ENCODE measurements at places on chromosomes 5 and 9.
A peak's percentile ranks its signal among the peaks of the same experiment; 100 is the strongest.

DNA sequence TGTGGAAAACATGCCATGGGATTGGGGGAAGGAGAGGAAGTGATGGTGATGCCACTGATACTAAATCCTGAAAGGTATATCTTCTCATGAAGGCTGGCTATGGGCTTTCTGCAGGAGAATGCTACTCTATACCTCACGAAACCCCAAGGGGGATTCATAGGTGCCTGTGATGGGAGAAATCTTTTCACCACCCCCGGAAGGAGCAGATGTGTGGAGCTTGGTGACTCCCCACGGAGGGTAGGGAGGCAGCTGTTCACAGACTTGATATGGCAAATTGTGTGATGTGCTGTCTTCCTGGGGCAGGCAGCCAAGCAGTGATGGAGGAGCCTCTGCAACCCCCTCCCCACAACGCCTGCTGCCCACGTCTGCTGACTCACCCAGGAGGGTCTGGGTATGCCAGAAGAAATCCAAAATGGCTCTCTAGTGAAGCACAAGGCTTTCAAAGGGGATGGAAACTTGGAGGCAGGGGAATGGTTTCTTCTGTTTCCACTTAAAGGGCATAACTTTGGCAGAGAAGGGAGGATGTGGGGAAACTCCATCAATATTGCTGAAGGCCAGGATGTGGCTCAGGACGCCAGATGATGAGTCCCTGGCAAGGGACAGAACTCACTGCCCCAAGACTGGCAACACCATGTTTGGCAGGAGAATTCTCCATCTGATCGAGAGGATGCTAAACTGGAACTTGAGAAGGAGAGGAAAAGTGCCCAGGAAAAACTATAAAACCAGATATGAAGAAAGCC, 188.3 kb downstream of the GABBR2 start:
- peak; percentile 97 for DNase-seq

DNA sequence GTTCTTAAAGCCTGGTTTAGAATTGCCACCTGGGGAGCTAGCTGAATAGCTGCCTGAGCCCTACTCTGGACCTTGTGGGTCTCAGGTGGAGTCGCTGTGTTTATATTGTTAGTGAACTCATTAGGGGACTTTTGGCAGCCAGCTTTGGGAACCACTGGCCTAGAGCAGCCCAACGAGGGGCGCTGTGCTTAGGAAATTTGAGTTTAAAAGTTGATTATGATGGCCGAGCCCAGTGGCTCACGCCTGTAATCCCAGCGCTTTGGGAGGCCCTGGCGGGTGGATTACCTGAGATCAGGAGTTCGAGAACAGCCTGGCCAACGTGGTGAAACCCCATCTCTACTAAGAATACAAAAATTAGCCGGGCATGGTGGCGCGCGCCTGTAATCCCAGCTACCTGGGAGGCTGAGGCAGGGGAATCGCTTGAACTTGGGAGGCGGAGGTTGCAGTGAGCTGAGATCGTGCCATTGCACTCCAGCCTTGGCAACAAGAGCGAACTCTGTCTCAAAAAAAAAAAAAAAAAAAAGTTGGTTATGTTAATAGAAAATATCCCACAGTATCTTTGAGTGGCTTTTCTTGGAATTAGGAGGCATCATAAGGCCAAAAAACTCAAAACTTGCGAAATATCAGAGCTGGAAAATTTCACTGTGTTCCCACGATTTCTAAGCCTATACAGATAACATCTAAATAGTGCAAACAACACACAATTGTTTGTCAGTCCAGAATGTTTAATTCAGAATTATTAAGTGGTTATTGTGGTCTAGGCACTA, 809 bp downstream of the MCCC2 start:
- no peak for DNase-seq

DNA sequence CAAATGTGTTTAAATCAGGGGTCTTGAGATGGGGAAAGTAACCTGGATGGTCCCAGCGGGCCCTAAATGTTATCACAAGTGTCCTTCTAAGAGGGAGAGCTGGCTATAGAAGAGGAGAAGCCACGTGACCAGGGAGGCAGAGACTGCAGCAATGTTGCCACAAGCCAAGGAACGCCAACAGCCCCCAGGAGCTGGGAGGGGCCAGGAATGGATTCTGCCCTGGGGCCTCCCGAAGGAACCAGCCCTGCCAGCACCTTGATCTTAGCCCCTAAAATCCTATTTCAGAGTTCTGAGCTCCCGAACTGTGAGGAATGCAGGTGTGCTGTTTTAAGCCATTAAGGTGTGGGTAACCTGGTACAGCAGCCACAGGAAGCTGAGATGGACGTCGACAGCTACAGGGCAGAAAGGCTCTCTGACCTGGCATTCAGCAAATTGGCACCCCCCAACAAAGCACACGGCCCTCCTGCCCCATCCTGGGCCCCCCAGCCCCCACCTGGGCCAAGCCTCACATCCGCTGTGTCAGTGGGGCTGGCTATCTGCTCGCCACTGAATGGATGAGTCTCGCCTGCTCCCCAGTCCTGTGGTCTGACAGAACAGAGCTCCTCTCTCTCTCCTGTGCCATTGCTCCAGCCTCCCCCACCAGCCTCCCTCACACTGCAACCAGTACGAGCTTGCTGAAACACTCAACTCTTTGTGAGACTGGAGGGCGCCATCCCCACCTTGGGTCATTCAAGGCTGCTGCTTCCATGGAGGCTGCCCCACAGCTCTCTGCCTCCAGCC, 78.8 kb downstream of the ADAMTS2 start:
- no peak for DNase-seq

GRCh38 chr5:143337946-143338345, 65.5 kb downstream of the NR3C1 start:
- no peak for DNase-seq

DNA sequence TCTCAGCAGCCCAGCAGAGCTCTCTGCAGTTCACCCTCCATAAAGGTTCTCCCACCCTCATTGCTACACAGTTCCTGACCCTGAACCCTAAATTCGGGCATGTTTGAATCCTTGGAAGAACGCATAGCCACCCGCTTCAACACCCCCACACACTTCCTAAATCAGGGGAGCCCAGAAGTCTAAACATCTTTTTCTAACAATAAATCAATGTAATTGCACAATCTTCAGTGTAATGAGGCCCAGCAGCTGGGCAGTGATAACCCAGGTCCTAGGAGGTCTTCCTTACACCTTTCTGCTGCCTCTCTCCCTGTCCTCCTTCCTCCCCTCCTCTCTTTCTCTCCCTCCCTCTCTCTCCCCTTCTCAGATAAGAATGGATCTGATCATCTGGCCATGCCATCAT, 88.0 kb downstream of the IRX2 start:
- no peak for DNase-seq

- DNase-seq: no peak
These were observed 25.5 kb downstream of the MEGF9 start for GRCh38 chr9:120688758-120689157.

Data from NCI-H2171 treated with DMSO at 0.1 percent for 48 hours (cell line).